Stimulated activated CD4-positive, alpha-beta T cell treated with anti-CD3 and anti-CD28 coated beads, Interleukin-15, amount 100 ng/mL, for 1 hour (primary cell): ENCODE measurements at places on chromosomes 2 and 18.

DNA sequence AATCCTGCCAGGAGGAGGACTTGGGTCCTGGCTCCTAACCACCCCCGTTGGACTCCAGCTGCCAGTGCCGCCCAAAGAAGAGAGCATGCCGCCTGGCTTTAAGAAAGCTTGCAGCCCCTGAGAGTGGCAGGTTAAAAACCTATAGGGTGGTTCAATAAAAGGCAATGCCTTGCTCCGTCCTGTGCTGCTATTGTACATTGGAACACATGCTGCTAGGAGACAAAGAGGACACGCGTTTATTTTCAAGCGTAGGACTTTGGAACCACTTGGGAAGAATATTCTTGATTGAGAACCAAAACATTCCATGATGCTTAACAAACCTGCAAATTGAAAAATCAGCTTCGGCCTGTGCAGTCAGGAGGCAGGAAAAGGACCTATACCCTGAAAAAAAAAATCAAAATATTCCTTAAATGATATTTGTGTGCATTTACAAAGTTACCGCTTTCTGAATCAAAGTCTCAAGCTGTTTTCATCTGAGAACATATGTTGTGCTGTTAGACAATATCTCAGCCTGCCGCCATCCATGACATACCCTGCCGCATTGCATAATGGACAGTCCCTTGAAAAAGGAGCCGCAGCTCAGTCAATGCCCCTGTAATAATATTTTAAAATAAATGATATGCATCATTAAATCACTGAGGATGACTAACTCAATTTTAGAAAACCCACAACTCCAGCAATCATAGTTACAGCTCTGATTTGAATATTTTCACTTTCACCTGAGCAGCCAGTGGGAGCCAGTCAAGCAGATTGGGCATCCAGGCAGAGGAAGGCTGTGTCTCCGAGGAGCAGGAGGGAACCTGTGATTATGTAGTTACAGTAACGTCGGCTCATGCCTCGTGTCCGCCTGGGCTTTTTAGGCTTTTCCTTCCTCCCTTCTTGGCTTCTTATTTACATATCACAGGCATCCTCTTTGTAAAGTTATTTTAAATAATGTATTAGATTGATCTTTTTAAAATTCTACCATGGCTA lies 805.6 kb upstream of the FANCL start:
- DNase-seq: no peak

DNA sequence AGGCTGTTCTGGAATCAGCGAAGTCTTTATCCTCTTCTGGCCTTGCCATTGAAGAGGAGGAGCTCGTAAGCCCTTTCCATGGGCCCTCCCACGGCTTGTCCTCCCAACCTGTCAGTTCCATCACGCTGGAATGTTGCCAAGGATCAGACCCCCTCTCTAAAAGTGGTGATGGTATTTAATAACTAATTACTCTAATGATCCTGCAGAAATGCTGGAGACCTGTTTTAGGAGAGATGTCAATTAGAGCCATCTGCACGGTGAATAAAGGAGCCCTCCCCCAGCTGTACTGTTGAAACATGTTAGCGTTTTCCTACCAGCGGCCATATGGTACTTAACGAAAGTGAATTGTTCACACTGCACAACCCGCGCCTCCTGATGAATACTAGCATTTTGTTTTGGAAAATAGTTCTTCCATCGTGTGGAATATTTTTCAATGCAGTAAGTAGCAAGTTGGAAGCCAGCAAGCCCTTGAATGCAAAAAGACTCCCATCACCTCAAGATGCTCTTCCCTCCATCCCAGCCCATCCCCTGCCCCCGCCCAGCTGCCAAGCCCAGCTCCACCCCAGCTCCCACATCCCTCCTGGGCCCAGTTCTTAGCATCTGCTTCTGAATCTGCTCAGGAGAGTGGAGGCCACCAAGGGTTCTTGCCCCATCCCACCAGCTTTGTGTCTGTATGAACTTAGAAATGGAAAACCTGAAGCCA lies 145.4 kb downstream of the KLHL29 start:
- no peak for DNase-seq

- DNase-seq: no peak
These were observed 233.3 kb upstream of the MGAT5 start for GRCh38 chr2:134020608-134021007.

- DNase-seq: no peak
These were observed 11.2 kb downstream of the SCG2 start for GRCh38 chr2:223590964-223591363.

DNA sequence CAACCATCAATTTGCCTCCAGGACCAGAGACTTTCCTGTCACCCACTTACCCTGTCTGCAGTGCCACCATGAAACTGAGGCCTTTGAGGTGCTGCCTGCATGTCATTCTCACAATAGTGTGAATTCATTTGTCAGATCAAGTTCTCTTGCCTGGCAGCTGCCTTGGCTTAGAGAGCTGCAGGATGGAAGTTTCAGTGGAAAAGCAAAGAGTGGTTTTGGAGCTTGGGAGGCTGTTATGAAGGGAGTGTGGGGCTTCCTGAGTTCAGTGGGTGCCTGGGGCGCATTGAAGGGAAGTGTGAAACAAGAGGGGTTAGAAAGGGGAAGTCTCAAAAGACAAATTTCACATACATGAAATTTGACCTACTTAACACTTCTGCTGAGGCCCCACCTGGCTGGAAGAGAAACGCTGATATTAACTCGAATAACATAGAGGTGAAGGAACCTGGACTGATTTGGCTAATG lies 7.9 kb upstream of the LBH start:
- DNase-seq: no peak

GRCh38 chr2:174595116-174595809 lies 2.3 kb downstream of the WIPF1 start:
- DNase-seq: no peak

DNA sequence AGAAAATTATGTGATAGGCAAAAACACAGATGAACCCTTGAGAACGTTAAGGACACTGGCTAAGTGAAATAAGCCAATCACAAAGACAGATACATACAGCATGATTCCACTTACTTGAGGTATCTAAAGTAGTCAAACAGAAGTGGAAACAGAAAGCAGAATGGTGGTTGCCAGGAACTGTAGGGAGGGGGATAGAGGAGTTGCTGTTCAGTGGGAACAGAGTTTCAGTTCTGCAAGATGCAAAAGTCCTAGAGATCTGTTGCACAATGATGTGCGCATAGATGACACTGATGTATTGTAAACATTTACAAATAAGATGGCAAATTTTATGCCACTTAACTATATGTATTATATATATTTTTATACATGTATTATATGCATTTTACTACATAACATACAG lies 59.7 kb downstream of the POLE4 start:
- no peak for DNase-seq

- DNase-seq: no peak
These were observed 316 bp downstream of the CRIM1 start for GRCh38 chr2:36355890-36356297.

- no peak for DNase-seq
These were observed 31.8 kb upstream of the PPP4R3B start for GRCh38 chr2:55649211-55649610.

DNA sequence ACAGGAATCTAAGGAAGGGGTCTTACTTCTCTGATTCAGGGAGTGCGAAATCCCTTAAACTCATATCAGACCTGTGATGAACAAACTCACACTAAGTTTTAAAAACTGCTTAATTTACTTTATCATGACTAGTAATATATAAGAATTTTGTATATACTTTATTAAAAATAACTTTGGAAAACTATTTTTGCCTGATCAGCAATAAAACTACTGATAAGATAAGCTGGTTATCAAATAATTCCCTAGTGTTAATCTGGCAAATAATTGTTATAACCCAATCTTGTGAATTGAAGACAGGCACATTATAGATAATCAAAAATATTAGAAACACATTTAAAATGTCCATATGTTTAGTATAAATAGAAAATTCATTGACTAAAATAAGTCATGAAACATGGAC lies 23.7 kb upstream of the DSC3 start:
- DNase-seq: no peak

DNA sequence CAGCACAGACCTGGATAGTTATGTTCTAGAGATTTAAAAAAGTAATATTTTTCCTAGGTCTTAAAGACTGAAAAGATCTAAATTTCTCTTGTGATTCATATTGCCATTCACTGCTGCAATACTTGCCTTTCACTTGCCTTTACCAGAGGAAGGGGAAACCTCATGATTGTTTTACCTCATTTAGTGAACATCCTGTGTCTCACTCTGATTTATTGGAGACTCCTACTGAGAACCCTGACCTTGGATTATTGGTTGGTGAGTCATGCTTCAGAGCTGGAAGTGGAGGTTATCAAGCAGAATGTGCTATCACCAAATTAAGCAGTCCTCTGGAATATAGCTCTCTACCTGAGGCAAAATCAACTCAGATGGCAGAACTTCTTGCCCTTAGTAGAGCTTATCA lies 500.5 kb downstream of the TSN start:
- DNase-seq: no peak

- DNase-seq: no peak
These were observed 218.4 kb upstream of the VRK2 start for GRCh38 chr2:57828221-57828620.

DNA sequence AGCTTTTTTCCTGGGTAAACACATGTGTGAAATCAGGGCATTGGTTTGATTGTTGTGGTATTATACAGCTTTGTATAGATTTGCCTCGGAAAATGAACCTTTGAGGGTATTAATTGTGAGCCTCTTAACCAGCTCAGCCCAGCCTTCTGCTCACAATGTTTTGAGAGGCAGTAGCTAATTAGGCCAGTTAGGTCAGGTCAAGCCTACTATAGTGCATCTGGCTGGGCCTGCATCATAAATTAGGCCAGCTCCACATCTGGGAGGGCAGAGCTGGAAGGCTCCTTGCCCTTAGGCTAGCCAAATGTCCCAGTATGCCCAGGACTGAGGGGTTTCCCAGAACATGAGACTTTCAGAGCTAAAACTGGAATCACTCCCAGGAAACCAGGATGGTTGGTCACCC lies 43.0 kb downstream of the LRATD1 start:
- DNase-seq: no peak

DNA sequence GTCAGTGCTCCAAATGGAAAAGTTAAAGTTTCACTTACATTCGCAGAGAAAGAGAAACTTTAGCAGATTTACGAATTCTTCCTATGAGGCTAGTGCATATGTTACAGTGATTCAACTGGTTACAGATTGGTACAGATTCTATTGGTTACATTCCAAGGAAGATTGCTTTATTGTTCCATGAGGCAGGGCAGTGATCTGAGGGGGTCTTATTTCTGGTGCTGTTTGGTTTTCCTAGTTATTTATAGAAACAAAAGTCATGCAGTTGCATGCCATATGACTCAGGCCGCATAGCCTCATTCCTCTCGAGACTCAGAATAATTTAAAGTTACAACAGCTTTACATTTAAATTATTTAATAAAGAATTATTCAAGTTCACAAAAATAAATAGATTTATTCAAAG lies 385.4 kb upstream of the SYT4 start:
- DNase-seq: no peak

DNA sequence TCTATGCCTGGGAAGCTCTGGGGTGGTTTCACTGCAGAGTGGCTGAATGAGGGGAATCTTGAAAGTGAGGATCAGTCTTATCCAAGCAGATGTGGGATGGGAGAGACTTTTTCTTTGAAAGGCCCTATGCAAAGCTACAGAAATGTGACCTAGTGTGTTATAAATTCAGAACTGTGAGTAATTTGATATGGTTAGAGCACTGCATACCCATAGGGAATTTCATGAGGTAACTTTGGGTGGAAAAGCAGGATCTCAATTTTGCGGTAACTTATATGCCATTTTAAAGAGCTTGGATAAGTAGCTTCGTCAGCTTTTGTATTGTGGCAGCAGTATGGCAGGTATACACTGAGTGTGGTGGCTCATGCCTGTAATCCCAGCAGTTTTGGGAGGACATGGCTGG lies 40.9 kb downstream of the GULP1 start:
- no peak for DNase-seq

GRCh38 chr18:57845605-57846074 lies 42.5 kb upstream of the ATP8B1 start:
- no peak for DNase-seq

GRCh38 chr2:46801731-46802664 lies 113.6 kb downstream of the MCFD2 start:
- no peak for DNase-seq
